ENCODE measurements at places on chromosomes 6 and 20.

GRCh38 chr20:63686492-63687321, 9.7 kb upstream of the TNFRSF6B start:
- DNase-seq, result no peak

DNA sequence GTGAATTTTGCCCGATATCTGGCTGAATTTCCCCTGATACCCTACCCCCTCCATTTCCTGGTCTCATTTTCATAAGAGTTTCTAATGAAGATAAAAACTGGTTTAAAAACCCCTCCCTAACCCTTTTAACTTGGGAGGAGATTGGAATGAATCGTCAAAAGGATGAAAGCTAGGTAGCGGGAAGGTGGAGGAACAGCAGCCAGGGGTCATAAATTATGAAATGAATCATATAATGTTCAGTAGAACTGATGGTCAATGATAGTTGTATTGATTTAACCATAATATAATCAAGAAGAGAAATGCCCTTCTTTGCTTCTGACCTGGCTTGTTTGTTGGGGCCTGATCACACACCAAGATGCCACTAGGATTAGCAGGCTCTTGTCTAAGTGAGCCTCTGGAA, 38.5 kb upstream of the SGK1 start:
- DNase-seq, result no peak

DNA sequence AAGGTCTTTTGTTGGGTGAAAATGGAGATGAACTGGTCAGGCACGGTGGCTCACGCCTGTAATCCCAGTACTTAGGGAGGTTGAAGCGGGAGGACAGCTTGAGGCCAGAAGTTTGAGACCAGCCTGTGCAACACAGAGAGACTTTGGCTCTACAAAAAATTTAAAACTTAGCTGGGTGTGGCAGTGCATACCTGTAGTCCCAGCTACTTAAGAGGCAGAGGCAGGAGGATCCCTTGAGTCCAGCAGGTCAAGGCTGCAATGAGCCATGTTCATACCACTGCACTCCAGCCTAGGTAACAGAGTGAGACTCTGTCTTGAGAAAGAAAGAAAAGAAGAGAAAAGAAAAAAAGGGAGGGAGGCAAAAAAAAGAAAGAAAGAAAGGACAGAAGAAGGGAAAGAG, 90.9 kb upstream of the NFATC2 start:
- no peak for DNase-seq

DNA sequence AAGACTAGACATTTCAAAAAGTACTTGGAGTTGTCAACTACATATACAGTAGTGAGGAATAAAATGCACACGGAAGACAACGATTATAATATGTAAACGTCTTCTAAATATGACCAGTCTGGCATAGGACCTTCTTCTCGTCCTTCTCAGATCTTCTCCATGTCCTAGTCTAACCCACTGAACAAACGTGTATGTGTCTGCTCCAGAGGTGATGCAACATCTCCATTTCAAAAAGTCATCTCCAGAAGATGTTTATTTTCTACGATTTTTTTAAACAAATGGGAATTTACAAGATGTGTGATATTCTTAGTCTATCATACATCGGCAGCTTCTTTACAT, 89.9 kb downstream of the GPX5 start:
- DNase-seq, result no peak

DNA sequence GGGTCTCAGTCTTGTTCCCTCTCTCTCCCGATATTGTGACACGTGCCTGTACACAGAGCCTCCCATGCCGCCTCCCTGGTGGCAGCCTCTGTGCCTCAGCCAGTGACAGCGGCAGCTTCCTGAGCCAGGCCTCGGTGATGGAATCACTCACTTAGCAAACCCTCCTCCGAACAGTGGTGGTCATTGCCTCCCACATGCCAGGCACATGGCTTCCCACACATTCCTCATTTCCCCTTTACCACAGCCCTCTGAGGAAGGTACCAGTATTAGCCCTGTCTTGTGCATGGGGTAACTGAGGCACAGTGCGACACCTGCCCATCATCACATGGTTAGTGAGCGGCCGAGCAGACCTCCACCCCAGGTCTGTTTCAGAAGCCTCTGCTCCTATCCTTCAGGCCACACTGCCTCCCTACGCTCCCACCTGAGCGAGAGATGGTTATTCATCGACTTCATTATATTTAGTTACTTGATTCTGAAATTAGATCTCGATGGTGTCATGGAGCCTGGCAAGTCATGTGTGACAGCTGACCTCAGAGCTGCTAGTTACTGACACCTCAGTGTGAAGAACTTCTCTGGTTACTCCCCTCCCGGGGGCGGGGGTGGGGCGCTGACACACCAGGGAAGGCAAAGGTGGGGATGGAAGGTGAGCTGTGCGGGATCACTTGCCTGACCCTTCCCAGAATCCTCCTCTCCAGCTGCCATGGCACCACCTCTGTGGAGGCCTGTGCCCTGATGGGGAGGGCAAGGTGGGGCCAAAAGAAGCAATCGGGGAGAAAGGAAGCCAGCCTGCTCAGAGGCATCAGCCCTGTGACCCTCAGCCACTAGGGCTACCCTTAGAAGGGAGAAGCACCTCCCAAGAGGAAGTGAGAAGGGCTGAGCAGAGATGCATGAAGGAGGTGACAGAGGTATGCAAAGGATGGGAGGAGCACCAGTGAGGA, 17.9 kb downstream of the MDGA1 start:
- no peak for DNase-seq

DNA sequence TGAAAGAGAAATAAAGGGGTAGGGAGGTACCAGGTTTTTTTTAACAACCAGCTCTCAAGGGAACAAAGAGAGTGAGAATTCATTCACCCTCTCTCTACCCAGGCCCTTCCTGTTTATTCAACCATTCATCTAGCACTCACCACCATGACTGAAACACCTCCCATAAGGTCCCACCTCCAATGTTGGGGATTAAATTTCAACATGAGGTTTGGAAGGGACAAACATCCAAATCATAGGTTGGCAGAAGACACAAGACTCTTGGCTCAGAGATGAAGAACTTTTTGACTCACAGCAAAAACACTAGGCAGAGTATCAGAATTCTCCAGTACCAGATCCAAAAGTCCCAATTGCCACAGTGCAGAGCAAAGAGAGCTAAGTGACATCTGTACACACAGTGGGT, 186.3 kb downstream of the EDN1 start:
- no peak for DNase-seq

DNA sequence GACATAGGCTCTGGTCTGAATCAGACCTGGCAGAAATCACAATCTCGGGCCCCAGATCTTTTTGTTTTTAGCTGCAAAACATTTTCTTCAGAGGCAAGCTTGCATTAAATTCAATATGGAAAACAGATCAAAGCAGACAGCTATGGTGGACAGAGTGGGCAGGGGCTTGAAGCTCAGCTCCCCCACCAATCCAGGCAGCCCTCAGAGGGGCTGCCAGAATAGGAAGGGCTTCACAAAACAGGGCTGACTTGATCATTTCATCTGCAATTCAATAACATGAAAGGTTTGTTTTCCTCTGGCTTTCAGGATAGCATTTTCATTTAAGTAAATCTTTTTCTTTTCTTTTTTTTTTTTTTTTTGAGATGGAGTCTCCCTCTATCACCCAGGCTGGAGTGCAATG, 49.2 kb upstream of the ALDH8A1 start:
- no peak for DNase-seq

- no peak for DNase-seq
These were observed 140.7 kb downstream of the UBE3D start for GRCh38 chr6:82924799-82925535.

Measured in NCI-H1105 (cell line).